ENCODE measurements at places on chromosomes 13 and 19.

GRCh38 chr19:17616961-17617806 is 61.7 kb downstream of the COLGALT1 start:
- DNase-seq: no peak

DNA sequence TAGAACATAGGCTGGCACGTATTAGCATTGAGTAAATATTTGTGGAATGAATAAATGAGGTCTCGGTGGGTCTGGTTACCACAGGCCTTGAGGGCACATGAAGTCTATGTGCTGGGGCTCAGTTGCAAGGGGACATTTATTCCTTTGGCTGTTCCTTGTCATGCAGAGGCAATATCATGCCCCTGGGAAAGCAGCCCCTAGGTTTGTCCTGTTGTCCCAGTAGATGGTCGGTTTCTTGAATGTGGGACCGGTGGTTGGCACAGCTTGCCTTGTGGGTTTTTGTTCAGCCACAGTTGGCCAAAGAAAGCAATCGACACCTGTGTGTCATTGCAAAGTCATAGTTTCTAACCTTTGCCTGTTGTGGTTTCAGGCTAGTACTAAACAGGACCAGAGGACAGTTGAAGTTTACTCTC is 24.7 kb upstream of the GPR183 start:
- no peak for DNase-seq

GRCh38 chr13:30798776-30799355 is 63.5 kb downstream of the ALOX5AP start:
- DNase-seq: no peak

- DNase-seq: no peak
Measured at GRCh38 chr19:10553943-10554381, 10.3 kb downstream of the ATG4D start.

DNA sequence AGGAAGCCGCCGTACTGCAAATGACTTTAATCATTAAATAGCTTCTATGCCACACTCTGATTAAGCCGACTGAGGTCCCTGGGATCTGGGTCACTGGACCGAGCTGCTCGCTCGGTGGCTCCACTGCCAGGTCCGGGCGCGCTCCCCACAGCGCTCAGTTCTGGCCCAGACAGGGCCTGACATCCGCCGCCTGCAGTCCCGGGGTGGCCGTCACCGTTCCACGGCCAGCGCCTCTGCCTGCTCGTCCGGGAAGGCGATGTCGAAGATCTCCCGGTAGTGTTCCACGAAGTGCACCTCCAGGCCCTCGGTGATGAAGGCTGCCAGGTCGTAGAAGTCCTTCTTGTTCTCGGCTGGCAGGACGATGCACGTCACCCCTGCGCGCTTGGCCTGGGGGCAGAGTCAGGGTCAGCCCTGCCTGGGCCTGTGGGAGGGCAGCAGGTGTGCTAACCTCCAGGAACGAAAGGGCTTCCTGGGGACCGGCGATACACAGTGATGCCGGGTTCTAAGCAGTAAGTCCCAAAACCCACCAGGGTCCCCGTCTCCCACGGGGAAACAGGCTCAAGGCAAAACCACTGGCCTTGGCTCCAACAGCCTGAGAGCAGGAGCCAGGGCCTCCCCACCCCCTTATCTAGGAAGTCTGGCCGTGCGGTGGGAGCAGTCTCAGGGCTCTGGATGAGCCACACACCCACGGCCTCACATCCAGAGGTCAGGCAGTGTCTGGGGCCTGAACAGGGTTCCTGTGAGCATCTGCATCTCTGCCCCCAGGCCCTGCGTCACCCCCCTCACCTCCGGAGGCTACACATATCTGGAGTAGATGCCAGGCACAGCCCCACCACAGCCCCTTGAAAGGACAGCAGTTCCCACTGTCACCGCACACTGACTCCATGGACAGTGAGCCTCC is 2.0 kb downstream of the RPL36 start:
- DNase-seq: peak; percentile 54

GRCh38 chr19:1668486-1669270 is 16.3 kb upstream of the TCF3 start:
- DNase-seq: no peak

DNA sequence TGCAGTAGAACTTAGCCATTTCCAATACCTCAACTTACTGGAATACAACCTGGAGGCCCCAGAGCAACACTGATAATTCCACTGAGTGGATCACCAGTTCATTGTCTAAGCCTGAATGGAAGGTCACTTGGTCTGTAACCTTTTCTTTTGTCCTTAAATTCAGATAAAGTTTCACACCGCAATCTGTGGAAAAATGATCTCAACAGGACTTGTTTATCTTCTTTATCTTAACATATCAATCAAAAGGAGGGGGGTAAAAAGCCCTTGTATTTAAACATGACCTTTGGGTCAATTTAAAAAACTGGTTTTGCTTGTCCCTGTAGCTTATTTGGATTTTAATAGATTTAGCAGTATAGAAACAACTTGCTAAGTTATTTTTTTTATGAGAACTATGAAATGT is 21.6 kb downstream of the SAE1 start:
- DNase-seq: no peak

DNA sequence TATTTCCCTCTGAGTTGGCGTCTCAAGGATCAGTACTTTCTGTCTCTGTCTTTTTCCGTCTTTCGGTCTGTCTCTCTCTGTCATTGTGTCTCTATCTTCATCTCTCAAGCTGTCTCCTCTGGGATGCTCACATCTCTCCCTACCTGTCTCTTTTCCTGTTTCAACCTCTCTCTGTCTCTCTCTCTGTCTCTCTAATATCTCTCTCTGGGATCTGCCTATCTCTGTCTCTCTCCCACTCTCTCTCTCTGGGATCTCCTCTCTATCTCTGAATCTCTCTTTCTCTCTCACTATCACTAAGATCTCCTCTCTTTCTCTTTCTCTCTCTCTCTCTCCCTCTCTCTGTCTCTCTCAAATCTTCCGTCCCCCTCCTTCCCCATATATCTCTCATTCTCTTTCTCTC is 4.0 kb downstream of the ATP1A3 start:
- no peak for DNase-seq

DNA sequence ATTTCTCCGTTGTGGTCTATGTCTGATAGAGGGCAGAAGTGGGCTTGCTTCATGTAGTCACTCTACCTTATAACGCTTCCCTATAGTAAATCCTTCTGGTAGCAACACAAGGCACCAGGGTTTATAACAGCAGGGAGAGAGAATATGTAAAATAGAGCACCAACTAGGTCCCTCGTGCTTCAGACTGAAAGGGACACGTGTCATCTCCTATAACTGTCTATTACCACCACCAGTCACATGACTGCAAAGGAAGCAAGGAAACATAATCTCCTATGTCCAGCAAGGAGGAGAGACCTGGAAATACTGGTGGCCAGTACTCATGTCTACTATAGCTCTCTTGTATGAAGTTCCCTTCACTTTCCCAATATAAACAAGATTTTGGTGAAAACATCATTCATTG is 79.2 kb downstream of the SLAIN1 start:
- DNase-seq: no peak

DNA sequence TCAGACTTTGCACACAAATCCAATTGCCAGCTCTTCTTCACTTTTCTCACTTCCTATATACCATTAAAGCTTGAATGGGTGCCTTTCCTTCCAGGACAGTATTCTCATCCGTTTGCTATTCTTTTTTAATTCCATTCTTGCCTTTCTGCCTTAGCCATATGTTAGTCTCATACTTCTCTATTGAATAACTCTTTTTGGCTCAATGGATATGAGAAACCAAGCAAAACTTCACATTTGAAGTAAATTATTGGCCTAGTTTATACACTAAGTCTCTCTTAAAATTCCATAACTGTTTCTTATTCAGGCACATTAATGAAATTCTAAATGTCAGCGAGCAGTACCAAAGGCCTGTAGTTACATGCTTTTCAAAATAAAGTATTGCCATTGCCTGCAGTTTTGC is 129.6 kb upstream of the FRY start:
- no peak for DNase-seq

GRCh38 chr13:30737511-30738337 is 2.4 kb downstream of the ALOX5AP start:
- no peak for DNase-seq

DNA sequence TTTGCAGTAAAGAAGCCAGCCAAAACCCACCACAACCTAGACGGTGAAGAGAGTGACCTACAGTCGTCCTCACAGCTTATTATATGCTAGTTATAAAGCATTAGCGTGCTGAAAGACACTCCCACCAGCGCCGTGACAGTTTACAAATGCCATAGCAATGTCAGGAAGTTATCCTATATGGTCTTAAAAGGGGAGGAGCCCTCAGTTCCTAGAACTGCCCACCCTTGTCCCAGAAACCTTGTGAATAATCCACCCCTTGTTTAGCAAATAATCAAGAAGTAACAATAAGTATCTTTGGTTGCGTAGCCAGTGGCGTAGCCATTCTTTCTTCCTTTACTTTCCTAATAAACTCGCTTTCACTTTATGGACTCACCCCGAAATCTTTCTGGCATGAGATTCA is 227.9 kb upstream of the ARGLU1 start:
- no peak for DNase-seq

DNA sequence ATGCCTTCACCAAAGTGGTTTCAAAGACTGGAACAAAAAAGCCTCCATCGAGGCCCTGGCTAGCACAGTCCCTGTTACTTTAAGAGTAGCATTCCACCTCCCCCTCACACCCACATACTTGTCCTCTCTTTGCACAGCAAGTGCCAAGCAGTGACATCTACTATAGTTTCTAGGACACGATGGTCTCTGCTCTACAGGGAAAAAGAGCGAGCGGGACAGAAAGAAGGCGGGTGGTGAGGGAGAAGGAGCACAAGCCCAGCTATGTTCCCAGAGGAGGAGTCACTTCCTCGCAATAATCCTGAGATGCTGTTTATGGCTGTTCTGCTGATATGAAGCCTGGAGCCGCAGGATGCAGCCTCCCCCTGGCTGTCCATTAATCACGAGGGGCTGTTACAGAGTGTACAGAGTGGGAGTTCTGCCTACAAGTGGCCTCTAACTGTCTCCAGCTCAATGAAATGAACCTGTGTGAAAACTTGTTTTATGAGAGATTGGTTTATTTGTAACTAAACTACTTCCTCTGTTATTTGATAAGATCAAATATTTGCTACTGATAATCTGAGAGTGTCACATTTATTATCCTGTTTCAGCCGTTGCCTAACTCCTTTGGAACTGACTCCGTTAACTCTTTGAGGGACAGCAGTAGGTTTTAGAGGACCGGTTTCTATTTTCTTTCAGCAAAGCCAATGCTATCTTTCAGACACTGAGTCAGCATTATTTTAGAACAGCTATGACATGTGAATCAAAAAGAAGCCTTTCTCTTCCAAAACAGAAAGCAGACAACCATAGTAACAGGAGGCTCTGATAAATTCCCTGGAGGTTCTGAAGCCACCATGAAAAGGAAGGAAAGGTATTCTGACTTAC is 208.0 kb downstream of the SPRY2 start:
- DNase-seq: no peak

- DNase-seq: no peak
Measured at GRCh38 chr13:46810440-46810839, 13.5 kb upstream of the ESD start.

GRCh38 chr13:113735194-113735593 is 23.8 kb upstream of the TMEM255B start:
- DNase-seq: no peak
